ENCODE measurements at places on chromosomes 11 and 22.
A peak's percentile ranks its signal among the peaks of the same experiment; 100 is the strongest.

GRCh38 chr11:45091563-45092403, 54.7 kb upstream of the PRDM11 start:
- DNase-seq = no peak

- DNase-seq = no peak
These were observed 6.1 kb upstream of the ARAP1 start for GRCh38 chr11:72758304-72758689.

- no peak for DNase-seq
These were observed 49.1 kb downstream of the CERK start for GRCh38 chr22:46688949-46689348.

- no peak for DNase-seq
These were observed 19.4 kb downstream of the APLP2 start for GRCh38 chr11:130088919-130089673.

DNA sequence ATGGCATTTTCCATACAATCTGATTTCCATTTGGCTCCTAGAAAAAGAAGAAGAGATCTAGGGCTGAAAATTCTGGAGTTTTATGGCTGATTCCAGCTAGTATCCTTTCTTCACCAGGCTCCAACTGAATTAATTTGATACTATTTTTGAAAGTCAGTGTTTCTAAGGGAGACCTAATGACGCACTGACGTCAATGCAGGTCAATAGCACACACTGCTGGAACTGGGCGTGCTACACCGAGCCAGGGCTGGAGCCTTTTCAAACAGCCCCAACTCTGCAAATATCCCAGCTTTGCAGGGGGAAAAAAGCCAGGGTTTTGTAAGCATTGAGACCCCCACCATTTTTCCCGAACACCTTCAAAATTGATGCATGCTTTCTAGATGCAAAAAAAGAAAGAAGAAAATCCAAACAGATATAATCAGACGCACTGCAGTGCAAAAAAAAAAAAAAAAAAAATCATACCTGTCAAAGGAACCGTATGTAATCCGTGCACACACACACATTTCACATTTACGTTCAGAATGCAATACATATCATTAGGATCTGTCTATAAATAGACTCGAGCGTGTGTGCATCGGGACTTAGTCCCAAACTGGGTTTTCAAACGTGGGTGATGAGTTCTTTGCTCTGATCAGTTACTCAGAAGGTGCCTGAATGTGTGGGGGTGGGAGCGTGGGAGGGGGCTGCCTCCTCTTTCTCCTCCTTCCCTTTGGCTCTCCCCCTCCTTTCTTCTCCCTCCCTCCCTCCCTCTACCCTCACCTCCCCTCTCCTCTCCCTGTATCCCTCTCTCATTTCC, 124.5 kb upstream of the HSD17B12 start:
- DNase-seq = no peak

GRCh38 chr11:12979928-12980689, 29.0 kb upstream of the RASSF10 start:
- no peak for DNase-seq

- no peak for DNase-seq
These were observed 291.3 kb downstream of the TBC1D22A start for GRCh38 chr22:47053726-47054141.

- no peak for DNase-seq
These were observed 703.3 kb upstream of the CCDC179 start for GRCh38 chr11:23563591-23563990.

DNA sequence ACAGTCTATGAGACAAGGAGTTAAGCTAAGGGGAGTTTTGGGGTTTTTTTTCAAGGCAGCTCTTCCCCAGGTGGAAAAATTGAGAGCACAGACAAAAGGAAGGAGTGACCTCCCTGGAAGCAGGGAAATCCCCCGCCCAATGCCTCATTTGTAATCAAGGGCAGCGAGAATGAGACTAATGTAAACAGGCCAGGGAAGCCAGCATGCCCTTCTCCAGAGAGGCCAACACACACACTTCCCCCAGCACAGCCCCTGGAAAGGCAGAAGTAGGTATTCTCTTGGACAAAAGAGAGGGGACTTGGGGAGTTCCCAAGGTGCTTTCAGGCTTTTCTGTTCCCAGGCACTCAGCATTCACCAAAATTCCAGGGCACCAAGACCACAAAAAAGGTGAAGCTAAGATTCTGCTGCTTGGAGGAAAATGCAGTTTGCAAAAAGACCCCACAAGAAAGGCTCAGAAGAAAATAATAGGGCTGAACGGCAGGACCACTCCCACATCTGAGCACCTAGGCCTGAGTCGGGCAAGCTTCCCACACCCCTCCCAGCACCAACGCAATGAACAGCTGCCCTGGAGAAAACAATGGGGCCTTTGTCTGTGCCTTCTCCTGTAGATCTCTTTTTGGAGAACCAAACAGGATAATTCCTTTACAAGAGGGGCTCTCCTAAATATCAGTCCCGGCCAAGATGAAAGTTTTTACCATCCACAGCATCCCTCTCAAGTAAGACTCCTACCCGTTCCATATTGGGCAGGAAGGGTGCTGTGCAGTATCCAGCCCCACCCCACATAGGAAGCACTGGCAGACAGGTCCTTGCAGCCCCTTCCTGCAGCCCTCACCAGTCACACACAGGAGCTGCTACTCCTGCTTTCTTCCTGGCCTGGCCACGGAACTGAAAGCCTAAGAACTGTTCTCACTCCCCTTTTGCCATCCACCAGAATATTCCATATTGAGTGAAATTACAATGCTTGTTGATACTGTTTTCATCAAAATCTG, 70.7 kb upstream of the AKIP1 start:
- no peak for DNase-seq

GRCh38 chr22:41966607-41967240, 2.5 kb upstream of the SEPTIN3 start:
- peak; percentile 68 for DNase-seq

DNA sequence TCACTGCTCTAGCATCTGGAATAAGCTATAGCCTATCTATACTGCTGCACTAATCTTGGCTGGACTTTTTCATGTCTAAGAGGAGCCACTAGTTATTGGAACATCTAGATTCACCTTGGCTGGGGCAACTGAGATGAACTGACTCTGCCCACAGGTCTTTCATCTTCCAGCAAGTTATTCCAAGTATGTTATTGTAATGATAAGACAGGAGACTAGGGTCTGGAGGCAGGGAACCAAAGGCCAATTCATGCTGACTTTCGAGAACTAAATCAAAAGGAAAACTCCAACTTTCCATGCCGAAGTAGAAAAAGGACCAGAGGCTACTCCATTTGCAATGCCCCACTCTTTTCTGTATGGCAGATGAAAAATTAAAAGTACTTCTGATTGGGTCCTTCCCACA, 1243.0 kb upstream of the RAG2 start:
- DNase-seq = no peak

DNA sequence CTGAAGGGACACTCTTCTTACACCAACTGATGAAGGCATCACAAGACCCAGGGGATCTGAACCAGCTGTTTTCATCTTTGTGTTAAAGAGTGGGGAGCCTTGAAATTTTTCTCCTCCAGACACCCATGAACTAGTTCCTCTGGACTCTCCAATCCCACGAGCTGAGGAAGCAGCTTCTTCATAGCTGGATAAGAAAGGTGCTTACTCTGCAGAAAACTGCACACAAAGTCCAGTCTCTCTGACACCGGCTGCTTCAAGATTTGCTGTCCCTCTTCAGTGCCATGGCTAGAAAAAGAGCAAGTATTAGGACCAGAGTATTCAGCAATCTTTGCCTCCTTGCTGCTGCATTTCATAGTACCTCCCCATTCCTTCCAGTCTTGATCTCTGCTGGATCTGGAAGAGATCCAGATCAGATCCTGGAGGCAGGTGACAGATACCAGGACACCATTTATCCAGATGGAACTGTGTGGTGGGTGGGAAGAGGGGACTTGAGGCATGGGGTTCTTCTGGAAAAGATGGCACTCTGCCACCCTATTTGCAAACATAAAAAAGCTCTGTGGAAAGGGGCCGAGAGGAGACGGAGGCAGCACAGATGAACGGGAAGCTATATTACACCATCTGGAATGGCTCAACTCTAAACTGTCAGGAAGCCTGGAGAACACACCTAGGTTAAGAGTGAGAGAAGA, 25.5 kb downstream of the IL18BP start:
- no peak for DNase-seq

- DNase-seq = no peak
These were observed 92.8 kb downstream of the GALNT18 start for GRCh38 chr11:11528986-11529385.

DNA sequence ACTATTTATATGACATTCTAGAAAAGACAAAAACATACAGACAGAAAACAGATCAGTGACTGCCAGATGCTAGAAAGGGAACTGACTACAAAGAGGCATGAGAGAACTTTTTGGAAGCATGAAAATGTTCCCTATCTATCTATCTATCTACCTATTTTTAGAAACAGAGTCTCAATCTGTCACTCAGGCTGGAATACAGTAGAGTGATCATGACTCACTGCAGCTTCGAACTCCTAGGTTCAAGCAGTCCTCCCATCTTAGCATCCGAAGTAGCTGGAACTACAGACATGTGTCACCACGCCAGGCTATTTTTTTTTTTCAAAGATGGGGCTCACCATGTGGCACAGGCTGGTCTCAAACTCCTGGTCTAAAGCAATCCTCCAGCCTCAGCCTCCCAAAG, 6.9 kb downstream of the SBF2 start:
- DNase-seq = no peak

GRCh38 chr11:42407341-42407740, 904.5 kb upstream of the API5 start:
- DNase-seq = no peak

DNA sequence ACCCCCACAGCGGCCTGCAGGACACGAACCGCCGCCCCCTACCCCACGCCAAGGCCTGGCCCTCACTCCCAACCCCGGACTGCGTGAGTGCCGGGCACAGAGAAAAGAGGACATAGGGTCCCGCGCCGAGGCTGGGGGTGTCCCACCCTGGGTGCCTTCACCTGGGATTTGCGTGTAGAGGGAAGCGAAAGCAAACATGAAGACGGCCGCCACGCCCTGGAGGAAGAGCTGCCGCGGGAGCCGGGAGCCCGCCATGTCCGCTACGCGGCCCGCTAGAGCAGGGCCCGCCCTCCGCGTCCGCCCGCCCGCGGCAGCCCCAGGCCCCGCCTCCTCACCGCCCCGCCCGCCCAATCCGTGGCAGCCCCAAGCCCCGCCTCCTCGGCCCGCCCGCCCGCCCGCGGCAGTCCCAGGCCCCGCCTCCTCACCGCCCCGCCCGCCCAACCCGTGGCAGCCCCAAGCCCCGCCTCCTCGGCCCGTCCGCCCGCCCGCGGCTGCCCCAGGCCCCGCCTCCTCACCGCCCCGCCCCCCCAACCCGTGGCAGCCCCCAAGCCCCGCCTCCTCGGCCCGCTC, at the start of gene LMF2:
TSS of gene LMF2 (minus strand) at position 282 of the 570 bp plus-strand sequence. CDS start at position 255, 27 bp downstream.
- peak; percentile 95 for DNase-seq

GRCh38 chr11:28089378-28089777, 18.6 kb downstream of the KIF18A start:
- DNase-seq = no peak

DNA sequence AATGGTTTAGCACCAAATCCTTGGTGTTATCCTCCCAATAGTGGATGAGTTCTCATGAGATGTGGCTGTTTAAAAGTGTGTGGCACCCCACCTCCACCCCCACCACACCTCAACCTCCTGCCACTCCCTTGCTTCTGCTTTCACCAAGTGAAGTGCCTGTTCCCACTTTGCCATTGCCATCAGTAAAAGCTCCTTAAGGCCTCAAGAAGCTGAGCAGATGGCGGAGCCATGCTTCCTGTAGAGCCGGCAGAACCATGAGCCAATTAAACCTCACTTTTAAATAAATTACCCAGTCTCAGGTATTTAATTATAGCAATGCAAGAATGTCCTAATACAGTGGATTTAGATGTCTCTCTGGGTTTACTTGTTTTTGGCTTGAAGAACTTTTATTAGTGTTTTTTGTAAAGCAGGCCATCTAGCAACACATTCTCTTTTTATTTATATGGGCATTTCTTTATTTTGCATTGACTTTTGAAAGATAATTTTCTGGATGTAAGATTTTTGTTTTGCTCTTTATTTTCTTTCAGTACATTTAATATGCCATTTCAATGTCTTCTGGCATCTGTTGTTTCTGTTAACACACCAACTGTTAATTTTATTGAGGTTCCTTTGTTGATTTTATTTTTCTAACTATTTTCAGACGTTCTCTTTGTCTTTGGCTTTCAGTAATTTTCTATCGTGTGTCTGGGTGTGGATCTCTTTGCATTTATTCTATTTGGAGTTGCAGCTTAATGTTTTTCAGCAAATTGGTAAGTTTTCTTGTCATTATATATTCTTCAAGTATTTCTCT, 724.5 kb upstream of the CNTN5 start:
- no peak for DNase-seq

- DNase-seq = no peak
These were observed 12.2 kb upstream of the CRKL start for GRCh38 chr22:20904980-20905355.

GRCh38 chr22:46654927-46655595, 34.9 kb downstream of the GRAMD4 start:
- no peak for DNase-seq

DNA sequence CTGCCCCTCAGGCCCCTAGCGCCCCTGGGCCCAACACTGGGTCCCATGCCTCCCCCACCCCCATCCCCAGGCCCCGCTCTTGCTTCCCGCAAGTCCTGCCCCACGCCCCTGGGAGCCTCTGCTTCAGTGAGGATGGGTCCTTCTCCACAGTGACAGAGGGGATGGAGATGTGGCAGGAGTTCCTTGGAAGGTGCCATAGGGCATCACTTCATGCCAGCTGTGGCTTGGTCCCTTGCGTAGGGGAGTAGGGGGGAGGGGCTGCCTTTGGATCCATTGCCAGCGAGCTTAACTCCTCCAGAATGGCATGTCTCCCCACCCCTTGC, 9.5 kb upstream of the TBC1D22A start:
- no peak for DNase-seq

- peak; percentile 71 for DNase-seq
These were observed 431 bp downstream of the KMT2A start for GRCh38 chr11:118436639-118437207.

DNA sequence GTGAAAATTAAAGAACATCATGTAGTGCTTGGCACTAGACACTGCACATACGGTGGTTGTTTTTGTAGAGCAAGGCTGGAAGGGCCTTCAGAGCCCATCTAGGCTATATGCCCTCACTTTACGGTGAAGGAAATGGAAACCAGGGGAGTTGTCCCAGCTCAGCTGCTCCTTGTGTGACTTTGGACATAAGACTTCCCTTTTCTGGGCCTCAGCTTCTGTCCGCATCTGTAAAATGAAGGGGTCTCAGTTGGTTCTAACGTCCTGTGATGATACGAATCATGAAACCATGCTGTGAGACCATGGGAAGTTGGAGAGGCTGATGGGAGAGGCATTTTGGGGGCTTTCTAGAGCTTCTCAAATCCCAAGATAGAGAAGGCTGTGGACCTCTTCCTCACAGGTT, 4.7 kb downstream of the KCNE3 start:
- DNase-seq = no peak

DNA sequence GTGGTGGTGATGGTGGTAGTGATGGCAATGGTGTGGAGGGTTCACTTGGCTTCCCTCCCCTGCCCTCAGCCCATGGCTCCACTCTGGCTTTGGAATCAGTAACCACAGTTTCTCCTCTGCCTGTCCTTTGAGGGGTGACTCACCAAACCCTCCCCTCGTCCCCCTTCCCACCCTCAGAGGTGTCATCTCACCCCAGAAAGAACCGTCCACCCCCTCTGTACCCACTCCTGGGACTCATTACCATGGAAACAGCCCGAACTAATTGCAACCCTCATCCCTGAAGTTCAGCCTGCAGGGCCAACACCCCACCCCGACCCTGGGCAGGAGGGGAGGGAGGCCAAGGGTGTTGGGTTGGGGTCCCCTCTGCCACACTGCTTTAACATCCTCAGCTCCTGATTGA, 26.6 kb downstream of the PHLDB1 start:
- no peak for DNase-seq

All from activated CD8-positive, alpha-beta memory T cell treated with anti-CD3 and anti-CD28 coated beads, Interleukin-2, amount 10 ng/mL, durations not matched to agents 7 days and 5 days (primary cell).